ENCODE measurements at places on chromosomes 4 and X.

GRCh38 chr4:155704841-155705404 is 38.3 kb downstream of the GUCY1A1 start:
- no peak for DNase-seq

DNA sequence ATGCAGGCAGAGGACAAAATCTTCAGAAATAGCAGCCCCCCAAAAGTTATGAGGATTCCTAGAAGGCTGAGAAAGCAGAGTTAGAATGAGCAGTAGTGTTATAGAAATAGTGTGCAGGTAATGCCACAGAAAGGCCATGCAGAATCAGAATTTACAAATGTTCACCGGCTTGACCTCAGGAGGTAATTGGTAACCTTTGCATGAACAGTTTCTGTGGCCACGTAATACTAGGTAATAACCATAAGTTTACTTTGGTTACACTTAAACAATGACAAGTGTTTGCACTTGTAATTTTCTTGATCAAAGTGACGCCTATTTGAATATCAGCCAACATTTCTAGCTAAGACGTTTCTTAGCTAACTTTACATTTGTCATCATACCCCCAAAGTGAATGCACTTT is 393.6 kb downstream of the GPAT3 start:
- DNase-seq: no peak

DNA sequence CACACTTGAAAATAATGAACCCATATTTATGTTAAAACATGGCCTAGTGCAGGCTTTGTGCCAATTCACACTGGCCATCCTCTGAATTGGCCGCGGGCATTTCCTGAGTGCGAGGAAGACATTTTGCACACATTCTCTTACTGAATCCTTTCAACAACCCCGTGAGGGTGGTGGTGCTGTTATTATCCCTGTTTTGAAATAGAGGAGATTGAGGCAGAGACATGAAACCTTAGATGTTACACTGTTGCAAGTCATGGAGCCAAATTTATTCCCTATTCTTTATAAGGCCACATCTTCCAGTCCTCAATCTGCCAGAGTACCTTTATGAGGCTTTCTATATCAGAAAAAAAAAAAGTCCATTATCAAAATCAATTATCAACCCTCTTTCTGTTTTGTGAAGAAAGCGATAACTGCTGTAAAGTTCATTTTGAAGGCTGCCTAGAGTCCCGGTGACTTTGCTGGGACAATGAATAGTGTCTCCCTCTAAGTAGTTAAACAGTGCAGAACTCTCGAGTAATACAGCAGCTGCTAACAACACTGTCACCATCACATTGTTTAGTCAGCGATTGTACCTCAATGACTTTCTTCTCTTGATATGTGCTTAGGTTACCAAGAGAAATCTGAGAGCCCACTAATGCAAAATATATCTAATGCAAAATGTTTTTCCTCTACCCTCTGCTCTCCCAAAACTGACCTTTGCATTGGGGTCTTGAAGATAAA is 242.3 kb upstream of the PPARGC1A start:
- no peak for DNase-seq

GRCh38 chr4:89837385-89837992 is 528 bp upstream of the SNCA start:
- peak; percentile 35 for DNase-seq

- peak; percentile 49 for DNase-seq
Measured at GRCh38 chrX:11787564-11787963, 29.5 kb downstream of the MSL3 start.

GRCh38 chr4:6331018-6331417 is 61.4 kb downstream of the WFS1 start:
- peak; percentile 20 for DNase-seq
